ENCODE measurements at places on chromosomes 12 and 14.
A peak's percentile ranks its signal among the peaks of the same experiment; 100 is the strongest.

GRCh38 chr12:52870361-52871290 lies 21.8 kb upstream of the KRT78 start:
- DNase-seq, result peak; percentile 65

DNA sequence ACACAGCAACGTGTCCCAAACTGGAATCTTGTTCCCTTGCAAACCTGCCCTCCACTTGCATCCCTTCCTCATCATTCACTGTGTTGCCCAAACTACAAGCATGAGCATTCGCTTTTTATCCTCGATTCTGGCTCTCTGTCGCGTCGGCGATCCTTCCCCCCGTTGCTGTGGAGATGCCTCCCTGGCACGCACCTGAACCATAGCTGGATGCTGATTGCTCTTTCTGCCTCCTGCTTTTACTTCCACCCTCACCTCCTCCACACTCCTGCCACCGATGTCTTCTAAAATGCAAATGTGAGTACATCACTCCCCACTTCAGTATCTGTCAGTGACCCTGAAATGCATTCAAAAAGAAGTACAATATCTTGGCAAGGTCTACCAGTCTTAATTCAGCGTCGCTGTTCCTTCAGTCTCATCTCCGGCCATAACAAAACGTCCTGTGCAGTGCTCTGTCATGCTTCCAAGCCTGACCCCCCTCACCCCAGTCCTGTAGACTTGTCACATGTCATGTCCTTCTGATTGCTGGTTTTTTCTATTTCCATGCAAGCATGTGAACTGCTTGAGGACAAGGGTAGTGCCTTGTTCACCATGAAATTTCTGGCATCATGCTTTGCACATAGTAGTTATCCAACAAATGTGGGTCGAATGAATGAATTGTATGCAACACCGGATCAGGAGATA lies 2.5 kb upstream of the PPP2R5C start:
- DNase-seq, result no peak

- no peak for DNase-seq
Measured at GRCh38 chr12:40149673-40150260, 43.9 kb upstream of the SLC2A13 start.

GRCh38 chr12:53989227-53990113 lies 4.5 kb downstream of the HOXC10 start:
- peak; percentile 83 for DNase-seq

DNA sequence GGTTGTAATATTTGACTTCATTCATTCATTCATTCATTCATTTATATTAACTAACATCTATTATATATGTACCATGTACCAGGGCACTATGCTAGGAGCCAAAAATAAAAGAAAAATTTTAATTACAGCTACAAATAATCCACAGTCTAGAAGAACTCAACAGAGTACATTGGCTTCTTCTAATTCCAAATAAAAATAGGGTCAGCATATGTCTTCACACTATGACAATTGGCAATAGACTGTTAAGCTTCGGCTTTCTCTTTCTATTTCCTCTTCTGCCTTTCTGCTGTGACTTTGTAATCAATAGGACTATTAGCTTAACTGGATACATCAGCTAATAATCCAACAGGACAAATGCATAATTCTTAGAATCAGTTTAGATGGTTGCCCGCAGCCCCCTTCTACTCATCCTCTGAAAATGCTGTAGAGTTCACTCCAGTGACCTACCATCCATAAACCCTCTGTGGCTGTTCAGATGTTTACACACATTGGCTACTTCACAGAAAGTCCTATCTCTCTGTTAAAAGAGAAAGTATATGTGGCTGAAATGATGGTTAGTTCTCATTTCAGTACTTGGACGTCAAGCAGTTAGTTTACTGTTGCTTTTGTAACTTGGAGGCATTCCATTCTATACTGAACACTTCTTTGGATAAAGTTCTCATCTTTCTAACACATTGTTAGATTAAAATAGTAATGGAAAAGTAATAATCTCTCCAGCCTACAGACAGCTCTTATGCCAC lies 445.5 kb upstream of the GARIN6 start:
- DNase-seq, result no peak
